ENCODE measurements at places on chromosomes 4 and X.

DNA sequence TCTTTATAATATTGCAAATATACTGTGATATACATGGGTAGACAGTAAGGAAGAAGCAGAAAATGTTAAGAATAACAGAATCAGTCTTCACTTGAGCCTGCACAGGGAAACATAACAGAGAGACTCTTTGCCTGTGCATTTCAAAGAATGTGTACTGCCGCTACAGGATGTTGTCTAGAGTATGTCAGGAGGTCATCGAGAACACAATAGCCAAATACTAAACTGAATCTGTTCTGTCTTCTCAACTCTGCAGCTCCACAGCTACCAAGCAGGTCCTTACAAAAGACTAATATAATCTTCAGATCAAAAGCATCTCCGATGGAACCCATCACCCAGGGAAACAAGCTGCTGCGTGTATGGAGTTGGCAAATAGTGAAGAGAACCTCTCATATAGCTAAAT is 471.5 kb downstream of the PCDH10 start:
- DNase-seq, result no peak

DNA sequence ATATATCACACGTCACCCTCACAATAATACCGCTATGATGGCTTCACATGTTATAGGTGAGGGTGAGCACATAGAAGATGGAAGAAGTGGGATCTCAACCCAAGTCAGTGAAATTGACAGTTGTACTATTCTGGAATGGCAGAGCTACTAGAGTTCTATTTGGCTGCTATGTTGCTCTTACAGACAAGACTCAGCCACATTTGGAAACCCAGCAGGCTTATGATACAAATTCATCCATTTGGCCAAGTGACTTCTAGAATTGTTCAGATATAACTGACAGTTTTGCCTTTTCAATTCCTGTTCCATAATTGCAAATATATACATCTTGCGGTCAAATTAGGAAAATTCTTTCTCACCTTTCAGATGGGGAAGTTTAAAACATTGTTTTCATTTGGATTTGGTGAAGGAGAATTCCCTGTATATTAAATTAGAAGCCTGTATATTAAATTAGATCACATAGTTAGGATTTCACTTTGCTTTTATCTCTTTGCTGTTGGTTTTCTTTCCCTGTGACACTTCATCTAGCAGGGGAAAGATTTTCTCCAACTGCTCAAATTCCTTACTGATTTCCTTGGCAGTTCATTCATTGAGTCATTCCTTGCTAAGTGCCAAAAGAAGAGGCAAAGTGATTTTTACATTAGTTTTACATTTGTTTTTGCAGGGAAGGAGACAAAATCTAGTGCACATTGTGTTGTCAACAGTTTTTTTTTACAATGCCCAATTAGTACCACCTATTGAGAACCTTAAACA is 120.6 kb upstream of the TBC1D9 start:
- no peak for DNase-seq

DNA sequence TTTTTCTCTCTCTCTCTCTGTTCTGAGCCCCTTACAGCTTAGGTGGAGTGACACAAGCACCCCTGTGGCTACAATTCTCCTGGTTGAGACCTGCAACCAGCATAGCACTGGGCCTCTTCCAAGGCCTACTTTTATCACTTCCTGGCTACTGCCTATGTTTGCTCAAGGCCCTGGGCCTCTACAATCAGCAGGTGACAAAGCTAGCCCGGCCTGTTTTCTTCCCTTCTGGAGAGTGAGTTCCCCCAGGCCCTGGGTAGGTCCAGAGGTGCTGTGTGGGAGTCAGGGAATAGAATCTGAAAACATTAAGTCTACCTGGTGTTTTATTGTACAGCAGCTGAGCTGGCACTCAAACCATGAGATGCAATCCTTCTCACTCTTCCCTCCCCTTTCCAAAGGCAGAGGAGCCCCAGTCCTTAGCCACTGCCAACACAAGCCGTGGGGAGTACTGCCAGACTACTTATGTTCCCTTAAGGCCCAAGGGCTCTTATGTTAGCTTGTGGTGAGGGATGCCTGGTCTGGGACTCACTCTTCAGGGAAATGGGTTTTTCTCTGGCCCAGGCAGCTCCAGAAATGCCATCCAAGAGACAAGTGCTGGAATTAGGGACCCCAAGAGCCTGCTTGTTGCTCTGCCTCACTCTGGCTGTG is 23.8 kb upstream of the MAGEC3 start:
- DNase-seq, result no peak

GRCh38 chrX:4588893-4589292 is 875.4 kb upstream of the PRKX start:
- no peak for DNase-seq

DNA sequence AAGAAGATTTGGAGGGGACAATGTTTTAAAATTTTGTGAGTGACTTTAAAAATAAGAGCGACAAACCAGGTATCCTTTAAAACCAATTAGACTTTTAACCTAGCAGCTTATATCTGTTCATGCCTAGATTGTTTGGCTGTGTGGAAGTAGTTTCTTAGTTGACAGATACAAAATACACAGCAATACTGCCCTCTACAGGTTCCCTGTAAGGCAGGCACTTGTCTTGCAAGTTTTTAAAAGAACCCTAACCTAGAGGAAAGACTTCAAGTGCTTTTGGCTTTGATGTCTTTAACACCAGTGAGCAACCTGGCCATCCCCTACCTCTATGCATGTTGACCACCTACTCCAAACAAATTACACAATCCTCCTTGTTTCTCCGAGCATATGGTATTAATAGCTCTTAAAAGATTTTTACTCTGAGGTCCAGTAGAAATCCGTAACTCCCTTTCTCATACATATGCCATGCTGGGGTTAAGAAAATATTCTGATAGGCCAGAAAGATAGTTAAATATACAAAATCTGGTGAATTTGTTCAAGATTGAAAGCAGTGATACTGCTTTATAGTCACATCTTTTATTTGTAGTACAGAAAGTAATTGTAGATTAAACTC is 273.0 kb downstream of the ARHGAP24 start:
- peak; percentile 51 for DNase-seq

- DNase-seq, result no peak
Observed at GRCh38 chr4:152293527-152293926, 242.4 kb downstream of the FBXW7 start.

GRCh38 chr4:88356771-88357170 is 21.9 kb upstream of the HERC6 start:
- DNase-seq, result no peak

- DNase-seq, result no peak
Observed at GRCh38 chr4:89741768-89742167, 95.2 kb downstream of the SNCA start.
